ENCODE measurements at places on chromosomes 6 and 20.

- peak; percentile 32 for DNase-seq
Measured at GRCh38 chr6:53058388-53059195, 6.6 kb upstream of the FBXO9 start.

DNA sequence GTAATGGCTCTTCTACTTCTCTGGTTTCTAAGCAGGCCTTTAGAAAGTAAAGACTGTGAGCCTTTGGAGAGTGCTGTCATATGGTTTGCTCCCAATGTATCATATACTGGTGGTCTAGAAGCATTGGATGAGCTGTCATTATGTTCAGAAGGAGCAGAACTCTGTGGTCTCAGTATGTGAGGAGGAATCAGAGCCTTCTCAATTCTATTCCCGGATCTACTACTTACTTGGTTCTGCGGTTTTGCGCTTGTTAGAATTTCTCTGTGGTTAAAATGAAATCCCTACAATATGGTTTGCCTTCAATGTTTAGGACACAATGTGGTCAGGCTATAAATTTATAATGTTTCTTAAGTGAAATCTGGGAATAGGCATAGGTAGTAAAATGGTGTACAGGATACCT is 64.6 kb downstream of the RWDD2A start:
- DNase-seq = no peak

- no peak for DNase-seq
Measured at GRCh38 chr6:90790058-90790457, 203.2 kb upstream of the MAP3K7 start.

- no peak for DNase-seq
Measured at GRCh38 chr6:158545043-158545966, 14.6 kb upstream of the TMEM181 start.

Data from CD4-positive, alpha-beta T cell treated with Interleukin-2 at 100 ng/mL for 4 hours (primary cell).